Stimulated activated naive CD4-positive, alpha-beta T cell treated with Interleukin-2 at 50 U/mL for 16 hours (primary cell): ENCODE measurements at places on chromosomes 11 and 22.

- no peak for DNase-seq
Measured at GRCh38 chr11:77153276-77154185, 25.5 kb downstream of the MYO7A start.

DNA sequence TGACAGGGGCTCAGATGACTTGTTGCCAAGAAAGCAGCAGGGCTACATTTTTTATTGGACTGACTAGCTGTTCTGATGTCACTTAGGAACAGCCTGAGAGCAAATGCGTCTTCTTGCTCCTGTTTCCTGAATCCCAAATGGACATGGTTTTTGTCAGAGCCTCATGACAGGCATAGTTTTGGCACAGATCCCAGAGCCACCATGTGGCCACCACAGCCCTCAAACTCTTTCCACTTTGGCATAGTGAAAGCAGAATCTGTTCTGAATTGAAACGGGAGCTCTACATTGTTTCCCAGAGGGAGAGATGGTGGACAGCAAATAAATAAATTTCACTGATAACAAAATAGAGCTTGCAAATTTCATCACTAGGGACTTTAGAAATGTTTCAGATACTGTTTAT, 222.2 kb downstream of the C11orf87 start:
- DNase-seq: no peak

GRCh38 chr22:44147821-44148574, 32.7 kb upstream of the PARVG start:
- DNase-seq: no peak

GRCh38 chr22:22316589-22316988, 72.0 kb downstream of the VPREB1 start:
- no peak for DNase-seq

DNA sequence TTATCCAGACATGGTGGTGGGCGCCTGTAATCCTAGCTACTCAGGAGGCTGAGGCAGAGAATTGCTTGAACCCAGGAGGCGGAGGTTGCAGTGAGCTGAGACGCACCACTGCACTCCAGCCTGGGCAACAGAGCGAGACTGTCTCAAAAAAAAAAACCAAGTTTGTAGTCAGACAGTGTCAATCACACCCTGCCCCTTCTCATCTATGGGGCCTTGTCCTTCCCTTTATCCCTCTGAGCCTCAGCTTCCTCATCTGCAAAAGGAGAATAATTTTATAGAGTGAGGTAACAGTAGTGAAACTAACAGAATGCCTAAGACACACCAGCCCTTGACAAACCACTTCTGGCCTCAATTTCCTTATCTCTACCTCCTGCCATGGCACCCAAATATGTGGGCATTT, 10.7 kb downstream of the BCL9L start:
- no peak for DNase-seq

GRCh38 chr11:83092488-83093384, 21.0 kb upstream of the RAB30 start:
- DNase-seq: no peak

DNA sequence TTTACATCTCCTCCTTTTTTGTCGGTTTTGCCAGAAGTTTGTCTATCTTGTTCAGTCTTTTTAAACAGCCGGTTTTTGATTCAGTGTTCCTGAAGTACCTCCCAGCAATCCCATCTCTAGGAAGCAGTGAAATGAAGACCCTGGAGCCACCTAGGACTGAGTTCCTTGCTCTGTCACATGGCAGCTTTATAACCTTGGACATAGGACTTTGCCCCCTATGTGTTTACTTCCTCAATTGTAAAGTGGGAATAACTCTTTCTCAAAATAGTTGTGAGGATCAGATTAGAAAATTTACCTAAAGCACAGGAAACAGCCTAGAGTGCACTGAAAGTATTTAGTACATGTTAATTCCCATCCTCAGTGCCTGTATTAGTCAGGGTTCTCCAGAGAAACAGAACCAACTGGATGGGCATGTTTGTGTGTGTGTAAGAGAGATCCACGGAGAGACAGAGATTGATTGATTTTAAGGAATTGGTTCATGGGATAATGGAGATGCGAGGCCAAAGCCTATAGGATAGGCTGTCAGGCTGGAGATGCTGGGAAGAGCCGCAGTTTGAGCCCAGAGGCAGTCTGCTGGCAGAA, 20.0 kb downstream of the FAM83F start:
- no peak for DNase-seq

DNA sequence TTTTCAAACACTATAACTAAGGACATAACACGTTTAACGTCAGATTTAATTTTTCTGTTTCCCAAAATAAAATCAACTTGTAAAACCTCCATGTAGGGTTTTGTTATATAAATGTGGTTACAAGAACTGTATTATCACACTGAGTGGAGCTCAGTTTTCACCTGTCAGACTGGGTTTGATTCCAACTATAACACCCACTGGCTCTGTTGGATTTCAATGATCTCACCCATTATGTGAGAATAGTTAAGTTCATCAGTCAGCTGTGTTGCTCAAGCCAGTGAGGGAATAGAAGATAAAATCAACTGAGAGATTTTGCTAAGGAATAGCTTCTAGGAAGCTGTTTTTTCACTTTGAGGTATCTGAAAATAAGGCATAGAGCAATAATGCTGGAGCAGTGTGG, 5.1 kb upstream of the OR52R1 start:
- DNase-seq: no peak

- no peak for DNase-seq
Measured at GRCh38 chr11:69474736-69475135, 6.7 kb upstream of the LINC01488 start.

DNA sequence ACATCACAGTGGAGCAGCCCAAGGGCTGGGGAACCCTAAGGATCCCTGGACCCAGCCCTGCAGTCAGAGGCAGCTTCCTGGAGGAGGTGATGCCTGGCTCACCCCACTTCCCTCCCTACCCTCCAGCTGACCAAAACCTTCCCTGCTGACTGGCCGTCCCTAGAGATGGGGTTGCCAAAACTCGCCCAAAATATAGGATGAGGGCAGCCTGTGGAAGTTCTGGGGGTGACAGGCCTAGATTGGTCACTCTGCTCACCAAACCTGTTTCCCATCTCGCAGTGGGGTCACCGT, 35.0 kb upstream of the PPARA start:
- no peak for DNase-seq

DNA sequence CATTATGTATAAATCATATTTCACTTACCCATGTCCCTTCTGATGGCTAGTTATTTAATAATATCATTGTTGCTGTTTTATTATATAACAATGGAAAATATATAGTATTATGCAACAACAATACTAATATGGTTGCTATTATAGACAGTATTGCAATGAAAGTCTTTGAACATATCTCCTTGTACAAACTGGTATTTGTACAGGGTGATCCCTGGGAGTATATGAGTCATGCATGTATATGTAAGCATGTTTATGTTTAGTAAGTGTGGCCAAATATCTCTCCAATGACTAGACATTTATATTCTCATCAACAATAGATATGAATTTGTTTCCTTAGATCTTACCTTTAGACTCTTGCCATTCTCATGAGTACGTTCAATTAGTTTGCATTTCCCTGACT, 55.9 kb downstream of the KCNC1 start:
- DNase-seq: no peak

DNA sequence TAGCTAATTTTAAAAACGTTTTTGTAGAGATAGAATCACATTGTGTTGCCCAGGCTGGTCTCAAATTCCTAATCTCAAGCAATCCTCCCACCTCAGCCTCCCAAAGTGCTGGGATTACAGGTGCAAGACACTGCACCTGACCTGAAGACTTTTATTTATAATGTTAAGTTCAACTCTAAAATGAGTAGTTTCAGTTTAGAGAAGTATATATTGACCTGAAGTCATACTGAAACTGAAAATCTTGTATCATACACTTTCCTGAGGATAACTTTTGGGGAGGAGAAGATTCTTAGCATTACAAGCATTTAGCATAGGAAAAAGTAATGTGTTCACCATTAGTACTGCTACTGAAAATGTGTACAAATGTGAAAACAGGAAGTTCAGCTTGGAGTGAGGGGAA, 249.3 kb downstream of the CASP12 start:
- DNase-seq: no peak

GRCh38 chr11:33722590-33723234, 13.5 kb downstream of the CD59 start:
- DNase-seq: peak; percentile 41

GRCh38 chr11:31690041-31690440, 121.1 kb downstream of the PAX6 start:
- DNase-seq: no peak

- DNase-seq: no peak
Measured at GRCh38 chr11:85530634-85531033, 96.5 kb downstream of the DLG2 start.

- DNase-seq: no peak
Measured at GRCh38 chr22:39707351-39707750, 136.8 kb downstream of the CACNA1I start.

DNA sequence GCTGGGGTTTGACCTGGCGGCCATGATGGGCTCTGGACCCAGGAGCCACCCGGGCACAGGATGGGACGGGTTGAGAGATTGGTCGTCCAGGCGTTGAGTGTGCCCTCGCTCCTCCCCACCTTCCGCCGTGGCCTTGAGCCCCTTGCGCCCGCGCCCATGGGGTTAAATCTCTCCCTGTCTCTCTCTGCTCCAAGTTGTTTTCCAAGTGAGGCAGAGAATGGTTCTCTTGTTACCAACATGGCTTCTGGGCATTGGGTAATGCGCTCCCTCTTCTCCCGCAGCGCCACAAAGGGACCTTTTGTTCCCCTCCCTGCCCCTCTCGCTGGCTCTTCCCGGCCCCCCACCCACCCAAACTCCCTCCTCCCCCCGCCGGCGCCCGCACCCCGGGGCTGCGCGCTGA, 18.8 kb upstream of the PICK1 start:
- DNase-seq: no peak

DNA sequence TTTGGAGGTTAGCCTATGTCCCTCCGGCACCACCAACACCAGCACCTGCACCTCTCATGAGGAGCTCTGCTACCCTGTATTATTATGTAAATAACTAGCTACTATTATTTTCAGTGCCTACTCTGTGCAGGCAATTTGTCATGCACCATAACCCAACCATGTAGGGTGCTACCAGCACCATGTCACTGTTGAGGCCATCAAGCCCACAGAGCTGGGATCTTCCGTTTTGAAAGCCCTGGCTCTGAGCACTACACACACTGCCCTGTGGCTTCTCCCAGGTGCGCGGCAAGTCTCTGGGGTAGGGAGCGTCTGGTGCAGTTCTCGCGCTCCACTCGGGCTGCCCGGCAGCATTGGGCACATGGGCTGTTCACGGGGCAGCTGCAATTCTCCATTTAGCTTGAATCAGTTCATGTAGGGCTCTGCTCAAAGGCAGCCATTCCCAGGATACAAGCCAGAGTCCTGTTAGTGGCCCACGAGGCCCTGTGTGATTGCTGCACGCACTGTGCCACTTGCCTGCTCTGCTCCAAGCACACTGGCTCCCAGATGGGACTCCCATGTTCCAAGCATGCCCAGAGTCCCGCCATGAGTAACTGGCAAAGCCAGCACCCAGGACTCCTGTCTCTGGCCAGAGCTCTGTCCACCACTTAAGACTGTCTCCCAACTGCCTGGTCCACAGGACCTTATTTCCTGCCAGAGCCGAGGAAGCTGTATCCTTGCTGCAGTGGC, 42.5 kb upstream of the CDON start:
- DNase-seq: no peak

DNA sequence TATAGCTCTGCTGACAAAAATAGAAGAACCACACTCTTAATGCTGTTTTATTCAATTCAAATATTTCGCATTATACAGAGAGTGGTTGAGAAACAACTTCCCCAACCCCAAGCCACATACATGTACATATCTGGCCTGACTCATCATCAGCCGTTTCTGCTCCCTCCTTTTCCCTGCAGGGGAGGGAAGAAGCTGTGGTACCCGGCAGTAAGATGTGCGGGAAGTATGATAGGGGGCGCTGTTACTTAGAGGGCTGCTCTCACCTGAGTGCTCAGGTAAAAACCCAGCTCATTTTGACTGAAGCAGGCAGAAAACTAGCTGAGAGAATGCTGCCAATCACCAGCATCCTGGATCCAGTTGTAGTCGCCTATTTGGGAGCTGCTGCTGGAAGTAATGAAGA, 85.5 kb downstream of the NELL1 start:
- DNase-seq: no peak

- no peak for DNase-seq
Measured at GRCh38 chr11:105799728-105800462, 190.0 kb downstream of the GRIA4 start.

- DNase-seq: no peak
Measured at GRCh38 chr11:19595499-19595839, 117.2 kb upstream of the NAV2 start.

- no peak for DNase-seq
Measured at GRCh38 chr22:25137577-25138525, 61.8 kb upstream of the CRYBB3 start.

DNA sequence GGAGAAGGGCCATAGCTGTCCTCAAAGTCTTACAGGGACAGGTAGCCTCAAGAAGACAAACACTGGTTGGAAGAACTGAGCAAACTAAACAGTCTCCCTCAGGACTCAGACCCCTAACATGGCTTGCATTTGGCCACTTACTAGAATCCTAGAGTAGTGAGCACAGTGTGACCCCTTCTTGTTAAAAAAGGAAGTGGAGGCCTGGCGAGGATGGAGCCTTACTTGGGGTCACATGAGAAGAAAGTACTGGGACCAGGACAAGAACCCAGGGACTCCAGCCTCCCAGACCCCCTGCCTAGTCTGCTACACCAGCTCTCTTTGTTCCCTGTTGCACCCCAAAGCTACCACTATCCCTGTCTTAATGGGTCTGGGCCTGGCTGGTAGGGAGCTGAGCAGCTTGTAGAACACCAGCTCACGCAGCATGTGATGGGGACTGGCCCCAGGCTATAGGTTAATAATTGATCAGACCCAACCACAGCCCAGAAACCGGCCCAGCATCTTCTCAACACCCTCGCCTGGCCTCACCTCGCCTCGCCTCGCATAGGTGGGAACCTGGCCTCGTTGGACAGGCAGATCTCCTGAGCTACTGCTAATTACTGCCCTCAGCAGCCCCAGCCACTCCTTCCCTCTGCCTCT, 17.6 kb downstream of the DGAT2 start:
- no peak for DNase-seq

GRCh38 chr11:58057481-58057880, 26.7 kb downstream of the OR6Q1 start:
- no peak for DNase-seq

GRCh38 chr11:1200611-1201191, 22.2 kb upstream of the MUC5B start:
- no peak for DNase-seq

- DNase-seq: no peak
Measured at GRCh38 chr11:8870411-8871170, 40.4 kb upstream of the AKIP1 start.

DNA sequence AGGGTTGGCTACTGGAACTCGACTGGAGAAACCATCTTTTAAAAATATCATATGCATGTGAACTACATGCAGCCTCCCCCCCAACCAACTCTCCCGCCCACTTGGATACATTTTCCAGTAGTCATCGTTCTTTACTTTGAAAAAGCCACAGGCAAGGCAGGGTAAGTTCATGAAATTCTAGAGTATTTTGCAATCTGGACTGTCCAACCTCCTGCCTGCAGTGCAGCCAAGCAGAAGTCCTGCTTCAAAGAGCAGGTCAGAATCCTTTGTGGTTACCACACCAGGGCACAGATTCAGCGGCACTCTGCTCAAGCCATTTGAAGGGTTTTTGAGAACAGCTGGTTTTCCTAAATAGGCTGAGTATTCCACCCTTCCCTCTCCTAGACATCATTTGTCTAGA, 12.1 kb downstream of the ELF5 start:
- no peak for DNase-seq

- no peak for DNase-seq
Measured at GRCh38 chr11:7905549-7905948, 25.5 kb downstream of the OR10A6 start.

- DNase-seq: no peak
Measured at GRCh38 chr22:48666620-48667019, 1161.1 kb downstream of the BRD1 start.
